ENCODE measurements at places on chromosomes 7 and 10.

GRCh38 chr7:158837790-158838637 lies 8.7 kb upstream of the ESYT2 start:
- DNase-seq: no peak

GRCh38 chr10:51733057-51733456 lies 33.7 kb upstream of the CSTF2T start:
- DNase-seq: no peak

GRCh38 chr7:77434570-77435275 lies 18.6 kb upstream of the GSAP start:
- DNase-seq: no peak

DNA sequence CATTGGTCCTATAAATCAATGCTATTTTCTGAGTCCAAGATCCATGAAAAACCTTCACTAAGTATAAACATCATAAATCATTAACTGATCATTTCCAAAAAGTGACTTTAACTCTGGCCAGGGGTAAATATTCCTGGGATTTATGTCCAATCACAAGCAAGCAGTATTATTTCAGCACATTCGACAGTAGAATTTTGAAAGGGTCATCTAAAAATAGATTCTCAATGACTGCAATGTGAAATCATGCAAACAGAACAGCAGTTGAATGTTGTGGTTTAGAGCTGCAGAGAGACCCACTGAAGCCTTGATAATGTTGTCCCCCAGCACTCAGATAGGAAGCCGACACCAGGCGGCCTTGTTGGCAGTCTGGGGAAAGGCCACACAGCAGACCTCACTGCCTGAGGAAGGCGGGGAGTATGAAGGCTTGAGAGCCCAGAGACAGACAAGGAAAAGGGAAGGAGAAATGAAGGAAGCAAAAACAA lies 38.1 kb downstream of the FAM107B start:
- DNase-seq: no peak

All from activated CD4-positive, alpha-beta T cell treated with anti-CD3 and anti-CD28 coated beads, Interleukin-2, amount 50 U/mL, for 1 hour (primary cell).